CD4-positive, alpha-beta T cell treated with Interferon alpha-2 for 1 hour (primary cell): ENCODE measurements at places on chromosomes 5 and 9.

DNA sequence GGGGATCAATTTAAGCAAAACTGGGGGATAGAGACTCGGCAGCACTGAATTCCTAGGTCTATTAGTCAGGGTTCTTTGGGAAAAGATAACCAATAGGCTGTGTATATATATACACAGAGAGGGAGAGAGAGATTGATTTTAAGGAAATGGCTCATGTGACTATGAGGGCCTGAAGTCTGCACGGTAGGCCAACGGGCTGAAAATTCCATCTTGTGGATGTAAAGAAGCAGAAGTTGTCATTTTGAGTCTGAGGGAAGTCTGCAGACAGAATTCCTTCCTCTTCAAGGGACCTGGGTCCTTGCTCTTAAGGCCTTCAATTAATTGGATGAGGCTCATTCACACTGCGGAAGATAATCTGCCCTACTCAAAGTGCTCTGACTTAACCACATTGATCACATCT lies 60.1 kb upstream of the ZNF622 start:
- DNase-seq: no peak

- DNase-seq: no peak
Observed at GRCh38 chr5:145010834-145011233, 824.3 kb downstream of the PRELID2 start.

GRCh38 chr9:14314929-14315874 lies 1.3 kb upstream of the NFIB start:
- no peak for DNase-seq

- DNase-seq: no peak
Observed at GRCh38 chr9:70835323-70835722, 286.1 kb downstream of the TRPM3 start.

DNA sequence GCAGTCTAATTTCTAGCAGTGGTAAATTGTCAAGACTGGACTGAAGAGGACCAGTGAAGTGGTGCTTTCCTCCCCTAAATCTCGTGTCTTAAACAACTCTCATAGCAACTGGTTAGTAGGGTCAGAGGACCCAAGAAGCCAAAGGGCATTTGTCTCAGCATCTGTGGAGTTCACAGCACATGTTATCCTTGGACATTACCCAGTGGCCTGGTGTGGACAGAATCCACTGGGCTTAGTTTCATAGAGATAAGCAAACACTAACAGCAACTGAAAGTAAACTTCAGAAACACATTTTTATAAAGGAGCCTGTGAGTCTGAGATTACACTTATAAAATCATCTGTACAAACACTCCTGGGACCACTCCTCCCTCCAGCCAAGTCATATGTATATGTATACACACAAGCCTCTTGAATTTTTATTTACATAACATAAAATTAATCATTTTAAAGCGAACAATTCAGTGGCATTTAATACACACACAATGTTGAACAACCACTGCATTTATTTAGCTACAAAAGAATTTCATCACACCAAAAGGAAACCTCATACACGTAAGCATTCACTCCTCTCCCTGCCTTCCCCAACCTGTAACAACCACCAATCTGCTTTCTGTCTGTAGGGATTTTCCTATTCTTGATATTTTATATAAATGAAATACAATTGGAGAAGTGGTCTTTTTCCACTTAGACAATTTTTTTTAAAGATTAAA lies 457.8 kb downstream of the RASEF start:
- no peak for DNase-seq

DNA sequence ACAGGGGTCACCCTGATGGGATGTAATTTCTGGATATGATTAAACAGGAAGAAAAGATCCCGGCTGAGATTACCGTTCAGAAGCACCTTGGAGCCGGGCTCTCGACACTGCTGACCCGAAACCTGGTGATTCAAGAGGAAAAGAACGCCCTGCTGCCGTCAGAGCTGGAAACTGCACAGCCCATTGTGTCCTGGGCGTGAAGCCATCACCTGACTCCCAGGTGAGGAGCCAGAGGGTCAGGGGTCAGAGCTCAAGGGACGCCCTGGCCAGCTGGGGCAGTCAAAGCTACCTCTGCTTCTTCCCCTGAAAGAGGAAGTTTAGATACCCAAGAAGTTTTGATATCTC lies 17.8 kb upstream of the SLC12A7 start:
- no peak for DNase-seq

DNA sequence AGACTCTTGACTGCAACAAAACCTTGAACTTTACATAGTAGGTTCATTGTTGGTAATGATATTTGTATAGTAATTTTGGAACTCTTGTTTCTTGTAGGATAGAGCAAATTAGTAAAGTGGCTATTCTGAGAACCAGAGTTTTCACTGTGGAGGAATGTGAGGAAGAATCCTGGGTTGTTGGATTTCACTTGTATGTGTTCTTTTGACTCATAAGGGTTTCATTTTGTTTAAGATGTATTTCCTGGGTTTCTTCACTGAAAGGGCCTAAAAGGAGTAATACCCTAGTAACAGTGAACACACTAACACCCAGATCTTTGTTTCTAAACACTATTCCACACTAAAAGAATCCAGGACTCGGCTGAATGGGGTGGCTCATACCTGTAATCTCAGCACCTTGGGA lies 20.1 kb downstream of the TTC1 start:
- DNase-seq: no peak

GRCh38 chr5:134437847-134438581 lies 26.3 kb upstream of the CDKN2AIPNL start:
- DNase-seq: no peak

DNA sequence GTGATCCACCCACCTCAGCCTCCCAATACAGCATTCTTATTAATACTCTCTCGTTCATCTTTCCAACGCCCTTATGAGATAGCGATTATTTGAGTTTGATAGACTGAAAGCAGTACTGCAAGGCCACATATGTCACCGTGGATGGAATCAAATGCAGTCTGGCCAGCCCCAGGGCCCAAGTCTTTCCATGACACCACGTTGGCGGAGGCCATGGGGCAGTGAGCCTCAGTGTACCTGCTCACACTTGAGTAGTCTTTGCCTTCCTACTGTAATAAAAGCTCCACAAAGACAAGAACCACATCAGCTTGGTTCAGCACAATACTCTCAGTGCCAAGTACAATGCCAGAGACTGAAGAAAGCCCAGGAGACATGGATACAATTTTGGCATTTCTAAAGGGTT lies 88.5 kb downstream of the TTLL11 start:
- DNase-seq: no peak

DNA sequence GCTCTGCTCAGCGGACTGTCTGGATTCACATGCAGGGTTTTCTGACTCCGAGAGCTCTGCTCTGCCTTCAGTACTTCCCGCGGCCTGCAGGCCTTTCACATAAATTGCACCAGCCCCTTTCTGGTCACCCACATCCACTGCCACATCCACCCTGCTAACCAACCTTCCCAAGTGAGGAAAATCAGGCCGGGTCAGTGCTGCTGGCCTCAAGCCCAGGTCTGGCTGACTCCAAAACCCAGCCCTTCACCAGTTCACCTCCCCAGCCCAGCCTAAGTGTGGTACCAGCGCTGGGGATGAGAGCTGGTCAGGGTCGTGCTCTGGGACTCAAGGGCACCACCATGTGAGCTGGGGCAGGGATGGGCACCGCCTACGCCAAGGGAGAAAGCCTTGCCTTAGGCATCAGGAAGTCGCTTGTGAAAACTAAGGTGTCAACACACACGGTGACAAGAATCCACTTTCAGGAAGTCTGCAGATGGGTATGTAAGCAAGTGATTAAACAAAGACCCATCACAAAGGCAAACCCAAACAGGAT lies 12.3 kb downstream of the LMAN2 start:
- DNase-seq: no peak

- DNase-seq: no peak
Observed at GRCh38 chr5:132025403-132025971, 14.0 kb upstream of the ACSL6 start.

GRCh38 chr5:143308731-143309130 lies 94.8 kb downstream of the NR3C1 start:
- DNase-seq: no peak

- DNase-seq: no peak
Observed at GRCh38 chr5:167261309-167262100, 1029.9 kb upstream of the WWC1 start.

DNA sequence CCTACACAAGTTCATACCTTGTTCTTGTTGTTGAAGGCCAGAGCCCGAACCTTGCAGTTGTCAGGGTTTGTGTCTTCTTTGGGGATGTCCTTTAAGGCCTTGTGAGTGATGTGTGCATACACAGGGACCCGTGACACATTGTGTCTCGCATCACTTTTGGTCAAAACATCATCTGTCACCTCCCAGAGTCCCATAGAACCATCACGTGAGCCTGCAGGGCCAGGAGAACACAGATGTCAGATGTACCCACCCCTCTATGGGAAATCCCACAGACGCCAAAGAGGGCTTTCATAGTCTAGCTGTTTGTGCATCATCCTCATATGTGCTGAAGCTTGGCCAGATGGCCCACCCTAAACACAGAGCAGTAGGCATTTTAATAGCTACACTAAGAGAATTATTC lies 28.2 kb downstream of the DCAF12 start:
- DNase-seq: no peak

- DNase-seq: no peak
Observed at GRCh38 chr5:135535420-135535819, 344 bp downstream of the NEUROG1 start.

GRCh38 chr9:571066-571465 lies 270.4 kb upstream of the DMRT1 start:
- no peak for DNase-seq

DNA sequence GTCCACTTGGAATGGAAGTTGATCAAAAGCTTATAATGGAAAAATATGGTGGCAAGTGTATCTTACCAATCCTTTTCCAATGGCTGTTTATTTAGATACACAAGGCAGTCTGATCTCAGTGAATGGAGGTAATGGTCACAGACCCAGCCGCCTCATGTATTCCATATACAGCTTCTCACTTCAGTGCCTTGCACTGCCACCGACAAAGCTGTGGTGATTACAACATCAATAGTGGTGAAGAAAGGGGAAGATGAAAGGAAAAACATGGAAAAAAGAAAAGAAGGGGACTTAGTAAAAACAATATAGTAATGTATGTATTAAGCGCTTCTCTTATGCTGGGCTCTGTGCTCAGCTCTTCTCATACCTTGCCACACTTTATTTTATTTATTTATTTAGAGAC lies 297.3 kb upstream of the RASA1 start:
- no peak for DNase-seq

DNA sequence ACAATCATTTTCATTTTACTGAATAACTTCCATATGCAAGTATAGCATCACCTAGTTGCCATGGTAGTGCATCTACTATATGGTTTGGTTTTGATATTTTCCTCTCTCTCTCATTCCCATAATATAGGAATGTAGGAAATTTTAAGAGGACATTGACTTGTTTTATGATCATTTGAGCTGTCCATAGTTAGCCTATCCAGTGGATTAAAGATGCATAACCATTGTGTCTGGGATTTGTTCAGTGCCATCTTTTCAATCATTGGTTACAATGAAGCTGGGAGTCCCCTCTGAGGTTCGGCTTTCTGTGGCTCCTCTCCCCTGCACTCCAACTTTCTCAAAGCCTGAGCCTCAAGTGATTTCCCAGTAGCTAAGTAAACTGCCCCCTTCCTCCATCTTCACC lies 458.5 kb downstream of the RAB3C start:
- no peak for DNase-seq

GRCh38 chr9:114606597-114607207 lies 4.4 kb upstream of the TMEM268 start:
- no peak for DNase-seq

GRCh38 chr9:126218359-126219125 lies 108.1 kb upstream of the MVB12B start:
- no peak for DNase-seq

DNA sequence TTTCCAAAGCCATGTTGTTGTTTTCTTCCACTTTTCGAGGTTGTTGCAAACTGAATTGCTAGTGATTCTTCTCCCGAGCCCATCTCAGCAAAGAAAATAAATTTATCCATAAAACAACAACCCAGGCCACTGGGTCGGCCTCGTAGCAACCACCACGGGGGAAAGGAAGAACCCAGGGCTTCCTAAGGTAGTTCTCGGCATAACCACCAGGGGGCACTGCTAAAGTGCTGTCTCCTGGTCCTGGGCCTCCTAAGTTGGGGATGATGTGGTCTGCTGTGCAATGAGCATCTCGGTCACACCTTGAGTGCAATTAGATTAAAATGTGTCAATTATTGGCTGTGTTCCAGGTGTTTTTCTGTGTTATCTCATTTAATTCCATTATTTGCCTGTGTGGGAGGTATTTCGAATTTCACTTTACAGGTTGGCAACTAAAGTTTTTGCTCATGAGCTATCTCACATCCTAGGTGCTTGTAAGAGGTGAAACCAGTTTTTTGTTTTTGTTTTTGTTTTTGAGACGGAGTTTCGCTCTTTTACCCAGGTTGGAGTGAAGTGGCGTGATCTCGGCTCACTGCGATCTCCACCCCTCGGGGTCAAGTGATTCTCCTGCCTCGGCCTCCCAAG lies 102.8 kb upstream of the DAP start:
- peak; percentile 30 for DNase-seq

DNA sequence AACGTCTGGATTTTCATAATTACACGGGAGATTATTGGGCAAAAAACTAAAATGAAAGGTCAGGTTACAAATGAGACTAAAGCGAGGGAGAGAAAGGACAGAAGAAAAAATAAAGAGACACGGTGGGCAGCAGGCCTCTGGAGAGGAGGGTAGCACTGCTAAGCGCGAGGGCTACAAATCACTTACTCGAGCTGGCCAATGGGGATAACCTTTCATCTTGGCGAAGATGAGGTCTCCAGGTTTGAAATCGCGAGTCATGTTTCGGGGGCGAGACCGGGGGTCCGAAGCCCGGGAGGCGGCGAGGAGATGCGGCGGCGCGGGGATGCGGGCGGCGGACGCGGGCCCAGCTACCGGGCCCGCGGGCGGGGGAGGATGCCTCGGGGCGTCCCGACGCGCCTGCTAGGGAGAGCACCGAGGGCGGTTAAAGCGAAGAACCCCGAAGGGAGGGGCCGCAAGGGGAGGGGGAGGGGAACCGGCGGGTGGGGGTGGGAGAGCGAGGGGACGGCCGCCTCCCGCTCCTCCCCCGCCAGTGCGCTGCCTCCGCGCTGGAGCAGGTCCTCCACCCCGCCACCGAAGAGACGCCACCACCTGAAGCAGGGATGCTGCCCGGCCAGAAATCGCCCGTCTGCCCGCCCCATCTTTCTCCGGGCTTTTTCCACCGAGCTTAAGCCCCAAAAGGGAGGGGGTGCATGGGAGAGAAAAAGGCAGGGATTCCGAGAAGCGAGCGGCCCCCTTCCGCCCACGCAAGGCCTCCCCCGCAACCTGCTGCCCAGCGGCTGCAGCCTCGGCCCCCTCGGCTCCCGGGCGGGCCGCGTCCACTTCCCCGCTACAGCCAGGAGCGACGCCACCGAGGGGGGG lies 610 bp downstream of the PSIP1 start:
- DNase-seq: peak; percentile 54

- no peak for DNase-seq
Observed at GRCh38 chr9:109164042-109164441, 3.0 kb downstream of the FRRS1L start.

GRCh38 chr9:71761938-71762353 lies 6.4 kb downstream of the CEMIP2 start:
- no peak for DNase-seq

- DNase-seq: no peak
Observed at GRCh38 chr9:134460206-134460605, 134.0 kb downstream of the RXRA start.
